ENCODE measurements at places on chromosomes 5 and 9.

GRCh38 chr9:36293918-36294317 lies 35.7 kb upstream of the GNE start:
- DNase-seq = no peak

DNA sequence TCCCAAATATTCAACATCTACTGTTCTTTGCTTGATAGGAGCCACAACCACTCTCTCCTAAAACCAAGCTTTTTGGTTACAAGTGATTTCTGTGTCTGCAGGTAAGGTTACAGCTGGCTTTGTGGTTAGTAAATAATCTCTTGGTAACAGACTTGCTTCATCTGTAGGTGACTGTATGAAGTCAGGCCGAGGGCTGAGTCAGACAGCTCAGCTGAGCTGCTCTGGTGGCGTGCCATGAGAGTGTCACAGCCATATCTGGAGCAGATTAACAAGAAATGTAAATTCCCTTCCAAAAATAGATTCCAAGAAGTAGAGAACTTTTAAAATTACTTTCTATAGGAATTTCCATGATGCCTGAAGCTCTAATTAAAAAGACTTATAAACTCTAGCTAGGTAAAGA lies 23.7 kb upstream of the TAS2R1 start:
- peak; percentile 25 for DNase-seq

DNA sequence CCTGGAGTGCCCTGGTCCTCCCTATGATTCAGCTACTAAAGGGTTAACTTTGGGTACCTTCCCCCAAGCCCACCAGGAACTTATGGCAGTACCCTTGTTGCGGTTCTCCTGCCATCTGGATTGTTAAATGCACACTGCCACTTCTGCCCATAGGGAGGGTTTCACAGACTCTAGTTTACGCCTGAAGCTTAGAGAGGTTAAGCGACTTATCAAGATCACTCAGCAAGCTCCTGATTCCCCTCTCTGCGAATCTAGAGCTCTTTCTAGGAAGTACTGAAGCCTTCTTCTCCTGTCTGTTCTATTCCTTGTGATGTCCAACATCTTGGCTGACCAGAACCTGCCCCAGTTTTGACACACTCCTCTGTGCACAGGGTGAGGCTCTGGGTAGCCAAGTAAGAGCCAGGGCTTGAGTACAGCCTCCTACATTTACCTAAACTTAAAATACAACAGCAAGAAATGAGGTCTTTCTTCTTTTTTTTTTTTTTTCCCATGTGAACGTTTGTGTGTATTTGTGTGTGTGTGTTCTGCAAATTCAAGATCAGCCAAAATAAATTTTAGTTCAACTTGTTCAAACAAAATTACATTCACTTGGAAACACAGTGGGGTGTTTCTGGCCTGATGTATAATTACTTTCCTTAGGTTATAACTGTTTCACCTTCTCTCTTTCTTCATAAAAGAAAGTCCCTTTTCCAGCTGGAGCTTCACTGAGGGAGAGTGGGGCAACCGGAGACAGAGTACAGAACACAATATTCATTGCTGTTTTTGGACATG lies 28.7 kb upstream of the KLF4 start:
- no peak for DNase-seq

- DNase-seq = no peak
These were observed 7.1 kb downstream of the NEK6 start for GRCh38 chr9:124264823-124265233.

- DNase-seq = no peak
These were observed 507.8 kb upstream of the MPDZ start for GRCh38 chr9:13787234-13787833.

- peak; percentile 3 for DNase-seq
These were observed 199.5 kb downstream of the ALDH1A1 start for GRCh38 chr9:72753266-72753893.

DNA sequence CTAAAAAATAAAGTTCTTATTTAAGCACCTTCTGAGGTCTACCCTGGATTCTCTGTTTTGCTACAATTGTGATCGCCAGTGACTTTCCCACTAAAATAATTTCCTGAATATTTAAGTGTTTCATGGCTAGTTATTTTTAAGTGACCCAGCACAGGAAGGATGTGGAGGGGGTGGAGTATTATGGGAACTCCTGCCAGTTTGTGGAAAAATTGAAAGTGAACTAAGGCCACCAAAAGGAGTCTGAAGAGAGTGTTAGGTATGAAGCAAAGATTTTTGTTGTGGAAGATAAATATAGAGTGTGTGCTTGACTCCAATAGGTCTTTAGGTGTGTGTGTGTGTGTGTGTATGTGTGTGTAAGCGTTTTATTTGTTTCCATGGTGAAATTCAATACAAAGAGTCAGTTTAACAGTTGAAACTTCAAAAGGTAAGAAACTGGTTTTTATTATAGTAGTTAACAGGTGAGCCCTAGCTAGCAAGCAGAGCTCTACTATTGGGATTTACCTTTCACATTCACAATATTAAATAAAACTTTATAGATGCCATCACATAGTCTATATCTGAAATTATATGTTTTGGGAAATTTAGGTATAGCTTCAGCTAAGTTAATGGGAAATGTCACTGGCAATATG lies 25.6 kb downstream of the RASGRF2 start:
- no peak for DNase-seq

GRCh38 chr9:25310961-25311360 lies 367.3 kb downstream of the TUSC1 start:
- no peak for DNase-seq

DNA sequence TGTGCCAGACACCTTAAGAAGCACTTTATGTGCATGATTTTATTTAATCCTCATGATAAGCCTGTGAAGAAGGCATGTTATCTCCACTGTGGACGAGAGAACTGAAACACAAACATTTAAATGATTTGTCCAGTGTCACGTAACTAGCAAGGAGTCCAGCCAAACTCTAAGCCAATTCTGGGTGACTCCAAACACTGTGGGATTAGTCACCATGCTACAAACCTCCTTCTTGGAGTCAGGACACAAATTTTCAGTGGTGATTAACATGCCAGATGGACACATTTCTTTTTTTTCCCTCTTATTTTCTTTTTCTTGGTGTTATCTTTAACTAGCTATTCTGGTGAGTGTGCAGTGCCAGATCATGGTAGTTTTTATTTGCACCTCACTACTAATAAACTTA lies 316.8 kb downstream of the NDUFS4 start:
- DNase-seq = no peak

- DNase-seq = no peak
These were observed 6.9 kb downstream of the YTHDC2 start for GRCh38 chr5:113520429-113520828.

DNA sequence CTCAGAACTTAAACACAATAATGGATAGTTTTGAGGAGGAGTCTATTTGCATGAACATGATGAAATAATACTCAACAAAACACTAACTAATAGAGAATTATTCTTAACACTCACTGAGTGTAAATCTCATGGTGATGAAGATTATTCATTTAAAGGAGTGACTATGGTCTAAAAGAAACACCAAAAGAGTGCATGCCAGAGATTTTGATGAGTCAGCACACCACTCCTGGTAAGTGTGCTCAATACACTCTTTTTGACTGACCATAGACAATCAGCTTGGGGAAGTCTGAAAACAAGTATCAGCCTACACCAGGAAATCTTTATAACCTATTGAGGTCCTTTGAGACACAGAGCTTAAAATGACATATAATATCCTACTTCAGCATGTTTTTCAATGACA lies 6.8 kb upstream of the FST start:
- no peak for DNase-seq

DNA sequence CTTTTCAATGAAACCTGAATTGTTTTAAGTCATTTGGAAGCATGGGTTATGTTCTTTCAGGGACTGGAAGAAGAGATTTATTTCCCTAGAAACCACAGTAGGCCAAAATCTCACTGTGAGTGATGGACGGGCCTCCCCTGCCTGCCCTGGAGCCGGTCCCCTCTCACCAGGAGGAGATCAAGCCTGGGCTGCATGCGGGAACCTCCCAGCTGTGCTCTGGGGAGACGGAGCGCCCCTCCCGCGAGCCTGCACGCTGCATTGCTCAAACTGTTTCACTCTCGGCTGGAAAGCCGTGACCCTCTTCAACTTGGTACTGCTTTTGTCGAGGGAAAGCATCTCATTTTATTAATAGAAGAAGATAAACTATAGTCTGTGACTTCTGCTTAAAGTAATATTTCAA lies 85.4 kb downstream of the IRX2 start:
- no peak for DNase-seq

- peak; percentile 25 for DNase-seq
These were observed 1.1 kb downstream of the BAG1 start for GRCh38 chr9:33263131-33264002.

DNA sequence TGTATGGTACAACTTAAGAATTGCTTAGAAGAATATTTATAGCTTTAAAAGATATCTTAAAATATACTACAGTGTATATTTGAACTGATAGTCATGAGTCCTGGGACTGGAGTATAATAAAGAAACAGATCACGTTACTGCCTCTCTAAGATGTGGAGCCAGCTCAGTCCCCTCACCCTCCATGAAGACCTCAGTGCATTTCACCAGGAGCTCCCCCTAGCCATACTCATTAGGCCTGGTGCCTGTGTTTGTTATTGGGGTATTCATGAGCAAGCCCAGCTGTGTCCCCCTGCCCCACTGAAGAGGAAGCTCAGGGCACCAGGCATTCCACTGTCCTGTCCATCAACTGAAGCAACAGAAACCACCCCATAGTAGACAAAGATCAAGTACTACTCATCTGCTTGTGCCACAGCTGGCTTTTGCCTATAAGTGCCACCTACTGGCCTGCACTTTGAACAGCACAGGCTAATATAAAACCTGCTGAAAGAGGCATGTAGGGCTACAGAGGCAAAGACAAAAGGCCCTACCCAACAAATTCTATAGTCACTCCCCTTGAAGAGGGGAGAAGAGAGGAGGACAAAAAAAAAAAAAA lies 850.2 kb upstream of the NUDT12 start:
- peak; percentile 1 for DNase-seq

GRCh38 chr9:36742264-36742663 lies 169.6 kb downstream of the MELK start:
- no peak for DNase-seq

- no peak for DNase-seq
These were observed 11.1 kb upstream of the FSD1L start for GRCh38 chr9:105436783-105437182.

GRCh38 chr5:124043456-124043855 lies 531.5 kb downstream of the CSNK1G3 start:
- no peak for DNase-seq

DNA sequence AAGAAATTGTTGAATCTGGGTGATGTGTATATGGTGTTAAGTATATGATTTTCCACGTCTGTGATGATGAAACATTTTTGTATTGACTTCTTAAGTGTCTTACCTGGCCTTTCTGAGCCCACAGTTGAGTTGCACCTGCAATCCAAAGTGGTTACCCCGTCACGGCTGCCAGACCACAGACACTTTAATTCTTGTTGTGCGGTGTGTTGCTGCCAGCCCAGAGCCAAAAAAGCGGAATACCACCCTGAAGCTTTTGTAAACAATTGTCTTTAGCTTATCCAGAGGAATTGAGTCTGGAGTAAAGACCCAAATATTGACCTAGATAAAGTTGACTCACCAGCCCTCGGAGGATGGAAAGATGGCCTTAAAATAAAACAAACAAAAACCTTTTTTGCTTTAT lies 35.1 kb downstream of the MTAP start:
- DNase-seq = no peak

DNA sequence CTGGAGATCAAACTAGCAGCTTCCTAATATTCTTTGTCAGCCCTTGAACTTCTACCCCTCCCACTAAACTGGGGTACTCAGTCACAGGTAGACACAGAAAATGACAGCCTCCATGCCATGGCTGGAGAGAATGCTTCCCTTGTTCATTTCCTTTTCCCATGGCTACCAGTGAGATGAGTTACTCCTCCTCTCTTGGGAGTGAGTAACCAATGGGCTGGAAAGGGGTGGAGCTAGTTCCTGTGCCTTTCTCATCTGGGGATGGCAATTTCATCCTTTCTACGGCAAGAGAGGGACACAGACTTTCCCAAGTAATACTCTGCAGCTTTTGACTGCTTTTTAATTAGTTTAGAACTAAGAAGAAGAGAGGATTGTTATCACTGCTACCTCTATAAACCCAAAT lies 1045.6 kb upstream of the WWC1 start:
- no peak for DNase-seq

- DNase-seq = no peak
These were observed 15.6 kb downstream of the FCN2 start for GRCh38 chr9:134895908-134896833.

GRCh38 chr5:20572614-20573013 lies 584.6 kb upstream of the CDH18 start:
- DNase-seq = peak; percentile 27

DNA sequence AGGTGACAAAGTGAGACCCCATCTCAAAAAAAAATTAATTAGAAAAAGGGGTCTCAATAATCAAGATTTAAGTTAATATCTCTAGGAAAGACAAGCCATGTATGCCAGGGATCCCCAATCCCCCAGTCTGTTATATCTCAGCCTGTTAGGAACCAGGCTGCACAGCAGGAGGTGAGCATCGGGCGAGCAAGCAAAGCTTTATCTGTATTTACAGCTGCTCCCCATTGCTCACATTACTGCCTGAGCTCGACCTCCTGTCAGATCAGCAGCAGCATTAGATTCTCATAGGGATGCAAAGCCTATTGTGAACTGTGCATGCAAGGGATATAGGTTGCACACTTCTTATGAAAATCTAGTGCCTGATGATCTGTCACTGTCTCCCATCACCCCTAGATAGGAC lies 116.8 kb downstream of the TARS1 start:
- DNase-seq = no peak

- no peak for DNase-seq
These were observed 3.1 kb upstream of the STC2 start for GRCh38 chr5:173331287-173331686.

GRCh38 chr9:70091572-70091971 lies 47.9 kb downstream of the MAMDC2 start:
- DNase-seq = no peak

- DNase-seq = no peak
These were observed 17.3 kb upstream of the TERT start for GRCh38 chr5:1312206-1312605.

- no peak for DNase-seq
These were observed 1.7 kb downstream of the TRAF1 start for GRCh38 chr9:120924698-120925534.

- no peak for DNase-seq
These were observed 98.0 kb downstream of the GABBR2 start for GRCh38 chr9:98610711-98611110.

GRCh38 chr9:96420468-96421219 lies 2.5 kb upstream of the ZNF367 start:
- peak; percentile 99 for DNase-seq

GRCh38 chr5:15518786-15519185 lies 18.8 kb downstream of the FBXL7 start:
- no peak for DNase-seq

DNA sequence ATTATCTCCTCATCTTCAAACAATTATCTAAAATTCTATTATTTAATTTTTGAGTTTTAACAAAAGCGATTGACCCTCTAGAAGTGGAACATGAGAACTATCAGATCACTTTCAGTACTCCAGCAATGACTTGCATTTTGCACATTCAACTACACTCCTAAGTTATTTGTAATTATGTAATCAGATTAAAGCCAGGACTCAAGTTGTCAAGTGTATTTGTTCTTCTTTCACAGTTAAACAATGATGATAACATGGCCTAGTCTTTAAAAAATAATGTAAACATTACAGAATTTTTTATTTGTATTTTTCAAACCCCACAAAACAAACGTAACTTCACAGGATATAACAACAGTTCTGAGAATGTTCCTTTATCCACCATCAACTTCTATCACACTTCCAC lies 2148.9 kb upstream of the ACO1 start:
- DNase-seq = no peak

- DNase-seq = no peak
These were observed 258.7 kb upstream of the CLINT1 start for GRCh38 chr5:158117467-158118160.
